Brain (organoid and tissue), 16 donors: ENCODE measurements at places on chromosomes 2 and 18.

DNA sequence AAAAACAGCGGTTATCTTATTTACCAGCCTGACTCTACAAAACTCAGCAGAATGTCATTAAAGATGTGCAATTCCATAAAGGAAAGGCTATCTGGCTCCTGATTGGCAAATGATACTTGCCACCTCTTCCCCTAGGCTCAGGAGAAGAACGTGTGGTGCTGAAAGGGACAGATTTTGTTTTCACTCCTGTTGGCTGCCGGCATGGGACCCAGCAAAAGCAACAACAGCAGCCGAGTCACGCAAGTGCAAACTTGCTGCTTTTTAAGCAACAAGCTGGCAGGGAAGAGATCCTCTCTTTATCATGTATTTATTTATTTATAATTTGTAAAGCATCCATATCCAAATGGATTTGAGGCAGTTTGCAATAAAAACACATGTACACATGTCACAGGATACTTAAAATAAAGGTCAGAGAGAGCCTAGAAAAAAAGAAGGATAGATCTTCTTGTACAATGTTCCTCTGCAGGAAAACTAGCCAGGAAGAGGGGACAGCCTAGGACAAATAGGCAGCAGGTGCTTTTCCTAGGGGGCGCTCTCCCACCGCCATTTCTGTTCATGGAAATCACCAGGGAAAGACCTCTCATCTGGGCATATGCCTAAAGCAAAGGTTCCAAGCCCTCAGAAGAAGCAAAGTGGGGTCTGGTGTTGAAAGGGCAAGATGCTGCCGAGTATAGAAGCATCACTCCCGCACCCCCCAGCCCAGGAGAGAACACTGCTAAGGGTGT lies 799.3 kb downstream of the BCL11A start:
- no peak for DNase-seq

- DNase-seq, result no peak
These were observed 312.2 kb downstream of the LRATD1 start for GRCh38 chr2:14944562-14945346.

DNA sequence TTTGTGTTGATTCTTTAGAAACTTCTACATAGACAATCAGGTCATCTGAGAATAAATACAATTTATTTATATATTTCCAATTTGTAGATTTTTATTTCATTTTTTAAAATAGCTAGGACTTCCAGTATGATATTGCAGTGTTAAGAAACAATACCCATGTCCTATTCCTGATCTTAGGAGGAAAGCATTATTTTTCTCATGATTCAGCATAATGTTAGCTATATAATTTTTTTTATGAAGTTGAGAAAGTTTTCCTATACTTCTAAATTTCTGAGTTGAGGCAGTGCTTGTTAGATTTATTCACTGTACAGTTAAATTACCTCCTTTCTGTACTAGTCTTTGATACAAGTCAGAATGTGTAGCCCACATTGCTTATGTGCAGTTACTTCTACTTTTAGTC lies 595.7 kb upstream of the HS6ST1 start:
- no peak for DNase-seq

DNA sequence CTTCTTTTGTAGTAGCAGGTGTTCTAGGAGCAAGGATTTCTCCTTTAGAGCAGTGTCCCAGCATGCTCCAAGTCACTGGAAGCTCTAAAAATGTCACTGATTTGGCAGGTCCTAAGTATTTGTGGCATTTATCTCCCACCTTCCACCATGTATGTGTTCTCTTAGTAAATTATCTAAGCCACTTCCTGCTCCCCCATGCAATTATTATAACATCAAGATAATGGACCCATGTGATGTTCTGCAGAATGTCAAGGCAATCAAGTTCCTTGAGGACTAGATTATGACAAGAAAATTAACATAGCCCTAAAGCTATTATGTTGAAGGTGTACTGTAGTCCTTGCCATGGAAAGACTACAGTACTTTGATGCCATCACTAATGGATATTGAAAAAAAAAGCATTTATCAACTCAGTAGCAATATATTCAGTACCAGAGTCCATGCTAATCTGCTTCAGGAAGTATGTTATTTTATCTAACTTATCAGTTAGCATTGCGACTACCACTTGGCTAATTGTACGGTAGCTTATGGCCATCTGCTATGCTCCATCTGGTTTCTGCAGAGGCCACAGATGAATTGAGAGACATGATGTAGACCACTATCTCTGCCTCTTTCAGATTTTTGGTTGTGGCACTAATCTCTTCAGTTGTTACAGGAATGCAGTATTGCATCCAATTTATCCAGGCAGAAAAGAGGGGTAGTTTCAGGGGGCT lies 56.7 kb downstream of the GPR39 start:
- peak; percentile 93 for DNase-seq

DNA sequence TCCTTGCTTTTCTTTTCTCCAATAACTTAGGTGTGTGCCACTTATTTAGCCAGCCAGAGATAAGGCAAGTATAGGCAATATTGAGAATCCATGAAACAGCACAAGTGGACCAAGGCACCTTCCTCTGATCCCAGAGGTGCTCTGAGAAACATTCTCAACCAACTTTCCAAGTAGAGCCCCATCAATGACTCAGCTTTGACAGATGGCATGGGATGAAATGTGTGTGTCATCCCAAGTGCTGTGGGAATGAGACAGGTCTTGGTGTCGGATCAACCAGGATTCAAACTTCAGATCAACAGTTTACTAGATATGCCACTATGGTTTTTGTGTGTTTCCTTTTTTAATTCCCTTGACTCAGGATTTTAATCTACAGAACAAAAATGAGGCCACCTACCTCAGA lies 164.0 kb downstream of the GRB14 start:
- no peak for DNase-seq
